ENCODE measurements at places on chromosomes 1 and 21. TPM values are rescaled to one million over a fixed set of nuclear protein-coding genes. Genes with fewer than 3 reads are reported as not detected.
A peak's percentile ranks its signal among the peaks of the same experiment; 100 is the strongest.

DNA sequence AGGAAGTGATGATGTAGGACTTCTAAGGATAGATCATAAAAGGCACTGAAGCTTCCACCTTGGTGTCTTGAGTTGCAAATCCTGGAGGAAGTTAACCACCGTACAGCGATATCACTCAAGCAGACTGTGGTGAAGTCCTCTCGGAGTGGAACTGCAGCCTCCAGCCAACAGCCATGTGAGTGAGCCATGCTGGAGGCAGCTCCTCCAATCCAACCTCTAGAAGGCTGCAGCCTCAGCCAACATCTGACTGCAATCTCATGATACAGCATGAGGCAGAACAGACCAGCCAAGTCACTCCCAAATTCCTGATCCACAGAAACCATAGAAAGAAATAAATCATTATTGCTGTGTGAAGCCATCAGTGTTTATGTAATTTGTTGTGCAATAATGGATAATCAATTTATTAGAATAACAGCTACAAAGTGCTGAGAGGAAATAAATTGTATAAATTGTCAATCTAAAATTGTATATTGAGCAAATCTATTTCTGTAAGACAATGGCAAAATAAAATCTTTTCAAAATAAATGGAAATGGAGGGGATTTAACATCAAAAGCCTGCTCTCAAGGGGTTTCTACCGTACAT, 65.0 kb downstream of the PRSS38 start:
- H3K4me3 ChIP-seq, result no peak overlapping the region
- DNase-seq, result no peak
- H3K27ac ChIP-seq, result no peak overlapping the region

GRCh38 chr21:39025198-39025597, 158.1 kb downstream of the PSMG1 start:
- H3K36me3 ChIP-seq, result no peaks in the 10 kb centered on the region
- no peak for DNase-seq
- no peak overlapping the region for H3K4me3 ChIP-seq
- H3K27me3 ChIP-seq, result no peaks in the 10 kb centered on the region
- no peak overlapping the region for H3K27ac ChIP-seq

ZNF124 gene
- total RNA-seq, result 15.6 TPM

LMOD1 gene
- total RNA-seq, result 7.8 TPM

- peak; percentile 21 for DNase-seq
- H3K4me1 ChIP-seq, result peaks cover 10% of the 10 kb centered on the region
- no peaks in the 10 kb centered on the region for H3K27me3 ChIP-seq
These were observed 27.1 kb downstream of the PTPRF start for GRCh38 chr1:43557744-43558245.

SLC25A33 gene
- total RNA-seq, result 4.6 TPM
